ENCODE measurements at places on chromosomes 3 and 15.
A peak's percentile ranks its signal among the peaks of the same experiment; 100 is the strongest.

DNA sequence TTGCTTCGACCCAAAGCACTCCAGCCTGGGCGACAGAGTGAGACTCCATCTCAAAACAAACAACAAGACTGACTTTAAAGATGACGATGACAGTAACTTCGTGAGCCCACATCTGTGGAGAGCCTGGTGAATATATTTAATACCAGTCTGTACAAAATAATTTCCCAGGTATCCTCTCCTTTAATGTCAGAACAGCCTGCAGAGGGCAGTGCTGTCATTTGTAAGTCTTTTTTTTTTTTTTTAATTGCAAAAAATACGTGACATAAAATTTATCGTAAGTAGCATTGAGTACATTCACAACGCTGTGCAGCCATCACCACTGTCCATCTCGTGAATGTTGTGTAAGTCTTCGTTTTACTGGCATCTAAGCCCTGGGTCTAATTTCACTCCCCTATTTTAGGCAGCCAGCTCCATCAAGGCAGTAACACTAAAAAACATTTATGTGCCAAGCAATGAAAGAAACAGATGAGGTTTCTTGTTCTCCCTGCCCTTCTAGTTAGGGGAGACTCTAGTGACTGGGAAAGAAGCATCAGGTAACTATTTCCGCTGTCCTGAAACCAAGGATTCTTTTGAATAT, 1.4 kb downstream of the HTD2 start:
- DNase-seq: peak; percentile 26

- DNase-seq: no peak
Measured at GRCh38 chr3:160005004-160005403, 16.4 kb downstream of the IL12A start.

DNA sequence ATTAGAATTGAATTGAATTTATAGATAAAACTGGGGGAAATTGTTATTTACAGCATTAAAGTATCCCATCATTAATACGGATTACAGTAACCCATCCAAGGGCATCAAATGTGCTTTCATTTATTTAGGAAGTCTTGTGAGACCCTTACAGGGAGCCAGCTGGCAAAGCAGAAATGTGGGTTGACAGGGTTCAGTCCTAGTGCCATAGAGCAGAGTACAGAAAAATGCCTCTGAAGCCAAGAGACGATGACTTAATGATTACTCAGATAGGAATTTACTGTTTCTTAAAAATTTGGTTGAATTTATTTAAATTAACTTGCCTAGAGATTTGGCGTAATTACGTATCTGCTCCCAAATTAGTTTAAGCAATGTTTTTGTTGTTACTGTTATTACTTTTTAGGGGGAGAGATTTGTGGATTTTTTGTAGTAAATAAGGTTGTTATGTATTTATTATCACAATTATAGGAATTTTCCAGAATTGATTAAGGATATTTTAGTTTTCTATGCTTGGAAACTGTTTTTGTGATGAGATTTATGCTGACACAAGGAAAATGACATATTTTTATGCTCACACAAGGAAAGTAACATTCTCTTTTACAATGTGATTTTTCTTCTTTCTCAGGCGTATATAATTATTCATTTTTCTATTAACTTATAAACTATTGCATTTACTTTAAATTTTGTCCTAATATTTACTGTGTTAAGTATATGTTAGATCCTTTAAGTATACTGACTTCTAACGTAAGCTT, 152.0 kb downstream of the EPHA6 start:
- DNase-seq: no peak

DNA sequence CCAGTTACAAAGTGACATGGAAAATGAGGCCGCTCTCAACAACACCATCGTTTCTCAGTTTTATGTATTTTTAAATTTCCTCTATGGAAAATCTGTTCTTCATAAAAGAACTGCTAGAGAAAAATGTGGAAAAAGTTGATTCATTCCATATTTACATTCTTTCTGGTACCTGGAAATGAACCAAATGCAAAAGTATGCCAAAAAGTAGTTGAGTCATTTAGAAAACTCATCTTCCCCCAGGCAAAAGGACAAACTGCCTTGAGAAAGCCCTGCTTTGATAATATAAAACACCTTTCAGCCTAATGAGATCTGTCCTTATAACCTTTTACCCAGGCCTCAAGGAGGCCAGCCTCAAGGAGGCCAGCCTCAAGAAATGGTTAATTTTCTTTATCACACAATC, 283.0 kb upstream of the VEPH1 start:
- no peak for DNase-seq

- no peak for DNase-seq
Measured at GRCh38 chr15:73387507-73388255, 18.9 kb upstream of the HCN4 start.

- DNase-seq: no peak
Measured at GRCh38 chr3:157532529-157533297, 29.5 kb upstream of the VEPH1 start.

GRCh38 chr3:88209356-88209755, 59.6 kb downstream of the C3orf38 start:
- DNase-seq: no peak

Measured in effector CD4-positive, alpha-beta T cell (primary cell).